ENCODE measurements at places on chromosomes 16 and 17. TPM values are rescaled to one million over a fixed set of nuclear protein-coding genes. Genes with fewer than 3 reads are reported as not detected.

The CDH11 gene
- 4.2 TPM for total RNA-seq

The MARVELD3 gene
- total RNA-seq = 0.55 TPM

The SLFN5 gene
- total RNA-seq = 12.3 TPM

The CCL7 gene
- not detected for total RNA-seq

The KCNH6 gene
- total RNA-seq = not detected

The SRSF2 gene
- 1,300 TPM for total RNA-seq

The ZNF764 gene
- 4.9 TPM for total RNA-seq

The GCGR gene
- not detected for total RNA-seq

The MARCHF10 gene
- 0.16 TPM for total RNA-seq

The ASGR1 gene
- total RNA-seq = 2.8 TPM

The MMD gene
- total RNA-seq = 13.6 TPM

The RNF112 gene
- total RNA-seq = not detected

The ATF7IP2 gene
- 6.7 TPM for total RNA-seq

The SKAP1 gene
- not detected for total RNA-seq

The FAM20A gene
- not detected for total RNA-seq

The KRTAP2-1 gene
- total RNA-seq = not detected

The MYH1 gene
- not detected for total RNA-seq

The WIPI1 gene
- 18.3 TPM for total RNA-seq

The KRTAP4-9 gene
- 0.57 TPM for total RNA-seq

The TPSG1 gene
- not detected for total RNA-seq

The HBQ1 gene
- 3.6 TPM for total RNA-seq

The POLR3E gene
- total RNA-seq = 93.6 TPM

The SMPD3 gene
- total RNA-seq = not detected

The ITGB3 gene
- 1.9 TPM for total RNA-seq

The SMIM36 gene
- not detected for total RNA-seq

The ACSF2 gene
- 11.1 TPM for total RNA-seq

The KRT35 gene
- not detected for total RNA-seq

The KRT20 gene
- total RNA-seq = not detected

Data from HT1080 (cell line).